KG1 (cell line): ENCODE measurements at places on chromosomes 12 and 14.

- peak; percentile 21 for DNase-seq
These were observed 109.9 kb downstream of the NCOR2 start for GRCh38 chr12:124457287-124458219.

GRCh38 chr12:79302162-79302814 lies 388.5 kb downstream of the PAWR start:
- DNase-seq, result no peak

DNA sequence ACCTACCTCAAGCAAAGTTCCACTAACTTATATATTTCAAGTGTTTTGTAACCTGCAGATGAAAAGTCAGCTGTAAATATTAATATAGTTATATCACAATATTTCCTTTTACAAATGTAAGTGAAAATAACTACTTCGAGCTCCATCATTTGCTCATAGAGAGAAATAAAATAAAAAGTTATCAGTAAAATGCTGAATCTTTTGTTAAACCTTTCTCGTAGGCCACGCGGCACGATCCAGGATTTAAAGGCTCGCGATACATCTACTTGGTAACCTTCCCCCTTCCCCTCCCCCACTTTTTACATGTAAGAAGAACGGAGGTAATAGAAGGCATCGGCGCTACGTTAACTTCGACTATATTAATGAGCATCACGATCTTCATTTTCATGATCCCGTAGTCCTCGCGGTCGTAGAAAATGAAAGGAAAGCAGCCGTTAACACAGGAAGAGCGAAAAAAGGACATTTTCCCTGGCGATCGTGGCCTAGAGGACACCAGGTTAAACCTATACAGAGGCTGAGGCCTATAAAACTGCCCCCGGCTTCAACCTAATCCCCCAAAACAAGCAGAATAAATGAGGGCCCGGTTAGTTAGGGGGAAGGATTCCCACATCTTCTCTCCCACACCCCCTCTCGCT lies 508 bp downstream of the HNRNPC start:
- DNase-seq, result no peak

DNA sequence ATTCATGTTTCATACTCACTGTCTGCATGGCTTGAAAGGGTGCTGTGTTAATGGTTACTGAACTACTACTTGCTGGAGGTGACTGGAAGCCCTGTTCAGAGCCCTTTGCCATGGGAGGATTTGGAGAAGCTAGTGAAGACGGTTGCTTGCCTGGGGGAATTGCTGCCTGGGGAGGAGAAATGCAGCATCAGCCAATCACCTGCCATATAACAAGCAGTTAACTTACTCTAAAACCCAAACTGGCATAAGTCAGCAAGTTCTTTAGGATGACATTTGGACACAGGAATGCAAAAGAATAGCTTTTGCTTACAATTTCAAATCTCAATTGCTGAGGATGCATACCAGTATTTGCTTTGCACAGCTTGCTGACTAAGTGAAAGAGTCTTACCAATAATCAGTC lies 23.4 kb upstream of the IPO8 start:
- no peak for DNase-seq

- DNase-seq, result no peak
These were observed 99.0 kb downstream of the LIN7A start for GRCh38 chr12:80838708-80839107.

- peak; percentile 55 for DNase-seq
These were observed 66.5 kb downstream of the PLEKHG7 start for GRCh38 chr12:92769124-92769901.

DNA sequence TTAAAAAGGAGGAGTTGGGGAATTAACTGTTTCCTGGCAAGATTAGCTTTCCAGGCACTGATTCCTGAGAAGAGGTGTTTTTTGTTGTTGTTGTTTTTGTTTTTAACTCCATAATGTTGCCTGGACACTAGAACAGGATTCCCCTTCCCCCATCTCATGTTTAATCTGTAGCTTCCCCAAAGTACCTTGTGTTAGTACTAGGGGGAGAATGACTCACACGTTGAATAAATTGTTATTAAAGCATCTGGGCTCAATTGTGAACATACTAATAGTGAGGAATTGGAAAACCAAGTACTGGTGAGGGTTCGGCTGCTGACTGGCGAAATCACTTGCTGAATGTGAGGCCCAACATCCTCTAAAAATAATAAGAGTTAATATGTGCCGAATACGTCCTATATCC lies 1.3 kb upstream of the GNG2 start:
- no peak for DNase-seq

DNA sequence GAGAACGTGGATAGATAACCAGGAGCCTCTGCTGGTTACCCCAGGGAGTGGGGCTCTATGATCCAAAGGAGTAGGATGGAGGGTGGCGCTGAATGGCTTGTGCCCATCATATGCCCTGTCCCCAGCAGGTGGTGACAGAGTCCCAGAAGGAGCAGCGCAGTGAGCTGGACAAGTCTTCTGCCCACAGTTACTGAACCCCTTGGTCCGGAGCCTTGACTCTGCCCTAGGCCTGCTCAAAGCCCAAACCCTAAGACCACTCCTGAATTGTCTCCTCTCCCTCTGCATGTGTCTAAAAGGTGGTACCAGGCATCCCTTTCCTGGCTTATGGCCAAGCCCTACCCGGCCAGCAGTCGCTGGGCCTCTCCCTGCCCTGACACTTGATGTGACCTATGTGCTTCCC lies 3.2 kb downstream of the PRPH start:
- DNase-seq, result no peak

DNA sequence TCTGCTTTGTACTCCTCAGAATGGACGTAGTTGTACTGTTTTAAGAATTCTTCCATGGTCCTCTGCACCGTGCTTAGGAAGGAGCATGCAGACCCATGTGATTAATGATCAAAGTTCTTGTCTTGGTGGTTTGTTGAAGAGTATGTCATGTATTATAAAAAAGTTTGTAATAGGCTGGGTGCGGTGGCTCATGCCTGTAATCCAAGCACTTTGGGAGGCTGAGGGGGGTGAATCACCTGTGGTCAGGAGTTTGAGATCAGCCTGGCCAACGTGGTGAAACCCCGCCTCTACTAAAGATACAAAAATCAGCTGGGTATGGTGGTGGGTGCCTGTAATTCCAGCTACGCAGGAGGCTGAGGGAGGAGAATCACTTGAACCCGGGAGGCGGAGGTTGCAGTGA lies 61.8 kb upstream of the RTL1 start:
- no peak for DNase-seq

- no peak for DNase-seq
These were observed 379.0 kb downstream of the DAD1 start for GRCh38 chr14:22210026-22210425.

DNA sequence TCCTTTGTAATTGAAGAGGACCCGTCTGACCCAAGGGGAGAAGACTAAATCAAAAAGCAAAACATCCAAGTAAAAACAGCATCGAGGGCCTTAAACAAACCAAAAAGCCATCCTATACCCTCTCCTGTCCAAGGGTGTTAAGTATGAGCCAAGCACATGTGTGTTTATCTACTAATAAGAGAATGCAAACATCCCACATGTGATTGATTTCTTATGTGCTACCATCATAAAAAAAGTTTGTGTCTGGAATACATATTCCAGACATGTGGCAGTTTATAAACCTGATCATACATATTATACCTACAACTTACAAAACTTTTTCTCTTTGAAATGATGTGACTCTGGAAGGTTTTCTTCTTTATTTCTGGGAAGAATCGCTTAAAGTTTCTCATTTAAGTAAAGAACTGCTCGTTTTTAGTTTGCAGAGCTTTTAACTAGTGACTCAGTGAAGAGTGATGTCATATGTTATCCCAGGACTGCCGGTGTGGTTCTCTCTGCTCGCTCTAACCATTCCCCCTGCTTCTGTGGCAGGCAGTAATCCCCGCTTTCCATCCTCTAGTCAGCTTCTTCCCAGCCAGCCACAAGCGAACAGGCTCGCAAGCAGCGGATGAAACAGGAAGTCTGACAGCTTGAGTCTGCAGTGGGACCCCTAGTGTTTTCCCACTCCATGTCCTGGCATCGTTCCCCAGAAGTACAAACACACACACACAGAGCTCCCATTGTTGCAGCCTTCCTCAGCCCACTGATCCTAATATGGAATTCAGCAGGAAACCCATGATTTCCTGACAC lies 431 bp upstream of the RHOJ start:
- no peak for DNase-seq

GRCh38 chr14:51445001-51445390 lies 204.9 kb downstream of the TMX1 start:
- DNase-seq, result no peak

DNA sequence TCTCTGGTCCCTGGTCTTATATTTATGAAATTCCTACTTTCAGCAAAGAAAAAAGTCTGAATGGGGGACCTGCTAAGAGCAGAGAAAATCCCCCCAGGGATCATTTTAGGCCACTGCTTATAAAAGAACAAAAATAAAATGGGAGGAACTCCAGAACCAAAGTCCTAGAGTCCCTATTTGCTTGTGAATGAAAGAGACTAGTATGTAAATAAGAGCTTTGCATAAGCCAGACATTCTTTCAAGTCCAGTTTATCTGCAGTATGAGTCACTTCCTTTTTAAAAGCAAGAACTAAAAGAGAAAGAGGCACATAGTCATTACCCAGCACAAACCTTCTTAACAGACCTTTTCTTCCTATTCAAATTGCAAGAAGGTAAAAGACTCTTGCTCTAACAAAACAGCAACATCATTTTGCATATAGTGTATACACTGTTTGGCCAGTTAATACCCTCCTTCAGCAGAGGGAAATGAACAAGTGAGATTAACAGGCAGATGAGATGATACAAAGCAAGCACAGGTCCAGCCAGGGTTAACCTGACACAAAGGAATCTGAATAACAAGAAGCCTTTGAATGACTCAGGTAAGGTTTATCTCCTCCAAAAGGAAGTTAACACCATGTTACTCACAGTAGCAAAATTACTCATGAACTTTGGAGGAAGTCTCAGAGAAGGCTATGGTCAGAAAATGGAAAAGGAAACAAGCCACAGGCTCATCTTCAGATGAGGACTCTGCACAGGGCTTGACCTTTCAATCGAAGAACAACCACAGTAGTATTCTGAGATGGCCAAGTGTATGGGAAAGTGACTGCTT lies 87.3 kb downstream of the PHLDA1 start:
- DNase-seq, result peak; percentile 47

DNA sequence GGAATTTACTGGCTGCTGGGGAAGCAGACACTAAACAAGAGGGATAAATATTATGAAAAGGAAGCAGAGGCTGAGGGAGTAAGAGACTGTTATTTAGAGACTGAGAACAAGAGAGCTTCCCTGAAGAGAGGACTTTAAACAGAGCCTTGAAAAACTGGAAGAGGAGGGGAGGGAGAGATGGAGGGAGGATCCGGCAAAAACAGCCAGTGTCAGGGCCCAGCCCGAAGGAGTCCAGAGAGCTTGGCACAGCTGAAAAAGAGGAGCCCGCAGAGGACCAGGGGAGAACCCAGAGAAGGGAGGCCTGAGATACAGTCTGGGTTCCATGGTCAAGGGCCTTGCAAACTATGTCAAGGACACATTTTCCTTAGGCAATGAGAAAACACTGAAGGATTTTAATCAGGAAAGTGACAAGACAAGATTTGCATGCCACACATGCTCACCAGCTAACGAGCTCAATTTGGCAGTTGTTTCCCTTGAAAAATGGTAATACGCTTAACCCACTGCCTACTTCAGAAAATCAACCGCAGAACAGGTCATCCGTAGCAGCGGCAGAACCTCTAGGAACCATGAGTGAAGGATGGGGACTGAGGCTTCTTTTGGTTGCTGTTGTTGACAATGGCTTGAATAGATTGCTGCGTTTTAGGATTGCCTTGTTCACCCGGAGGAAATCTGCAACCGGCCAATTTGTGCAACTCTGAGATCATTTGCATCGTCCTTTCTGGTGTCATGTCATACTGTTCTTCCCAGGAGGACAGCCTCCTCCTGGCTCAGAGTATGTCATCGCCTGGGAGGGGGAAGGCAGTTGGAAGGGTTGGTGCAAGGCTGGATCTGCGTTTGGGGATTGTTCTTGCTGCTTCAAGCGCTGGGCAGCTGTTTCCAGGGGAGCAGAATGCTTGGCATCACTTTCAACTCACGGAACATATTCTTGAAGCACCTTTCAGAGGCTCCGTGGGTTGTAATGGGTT lies 108.2 kb downstream of the PRMT8 start:
- no peak for DNase-seq

GRCh38 chr14:30389134-30389876 lies 169.7 kb upstream of the G2E3 start:
- DNase-seq, result no peak

GRCh38 chr14:101074196-101075024 lies 170.9 kb upstream of the RTL1 start:
- no peak for DNase-seq

GRCh38 chr12:84689638-84690037 lies 223.0 kb downstream of the SLC6A15 start:
- DNase-seq, result no peak

- DNase-seq, result no peak
These were observed 8.8 kb upstream of the IFI27L2 start for GRCh38 chr14:94138251-94138650.

GRCh38 chr12:96206936-96207662 lies 12.9 kb downstream of the ELK3 start:
- DNase-seq, result no peak

GRCh38 chr14:102678394-102678793 lies 85.9 kb downstream of the RCOR1 start:
- no peak for DNase-seq

- no peak for DNase-seq
These were observed 134.6 kb upstream of the EVL start for GRCh38 chr14:99930420-99931274.

GRCh38 chr12:105562199-105562971 lies 231.9 kb downstream of the C12orf75 start:
- no peak for DNase-seq

DNA sequence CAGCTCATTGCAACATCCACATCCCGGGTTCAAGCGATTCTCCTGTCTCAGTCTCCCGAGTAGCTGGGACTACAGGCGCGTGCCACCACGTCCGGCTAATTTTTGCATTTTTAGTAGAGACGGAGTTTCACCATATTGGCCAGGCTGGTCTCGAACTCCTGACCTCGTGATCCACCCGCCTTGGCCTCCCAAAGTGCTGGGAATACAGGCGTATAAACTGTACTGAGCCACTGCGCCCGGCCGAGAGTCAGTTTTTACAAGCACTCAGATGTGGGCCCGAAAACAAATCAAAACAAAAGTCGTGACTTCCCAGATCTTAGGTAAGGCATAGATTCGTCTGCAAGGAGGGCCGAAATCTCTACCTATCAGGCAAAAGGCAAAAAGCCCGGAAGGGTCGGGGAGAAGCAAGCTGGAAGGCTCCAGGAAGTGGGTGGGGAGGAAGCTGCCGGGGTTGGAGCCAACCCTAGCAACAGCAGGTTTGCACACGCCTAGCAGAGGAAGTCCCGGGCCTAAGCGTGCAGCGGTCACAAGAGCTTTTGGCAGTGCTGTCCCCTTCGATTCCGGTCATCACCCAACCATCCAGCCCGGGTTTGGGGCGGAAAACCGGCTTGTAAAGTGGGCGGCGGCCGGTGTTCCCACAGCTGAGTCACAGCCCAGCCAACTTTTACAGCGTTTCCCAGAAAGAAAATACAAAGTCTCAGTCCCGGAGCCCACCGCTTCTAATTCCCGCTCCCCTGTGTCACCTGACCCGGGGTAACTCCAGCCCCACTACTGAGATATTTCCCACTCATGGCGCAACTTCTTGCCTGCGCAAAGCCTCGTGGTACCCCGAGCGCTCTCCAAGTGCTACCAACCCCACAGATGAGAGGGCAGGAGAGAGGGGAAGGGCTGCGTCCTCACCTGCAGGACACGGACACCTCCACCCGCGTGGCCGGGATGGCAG lies 583 bp downstream of the CPNE8 start:
- DNase-seq, result peak; percentile 39
